WTC11 (cell line): ENCODE measurements at places on chromosomes 4 and X. TPM values are rescaled to one million over a fixed set of nuclear protein-coding genes. Genes with fewer than 3 reads are reported as not detected.

The GAB3 gene
- 0.66 to 1.0 TPM (median 0.72 TPM) in 3 replicates for total RNA-seq

GRCh38 chr4:137861682-137862081 lies 329.4 kb upstream of the PCDH18 start:
- no peaks in the 10 kb centered on the region for H3K36me3 ChIP-seq
- no peak overlapping the region for H3K27ac ChIP-seq
- H3K27me3 ChIP-seq: no peaks in the 10 kb centered on the region

The ITIH6 gene
- total RNA-seq: 0.02 to 0.05 TPM (median 0.04 TPM) in 3 replicates

The HSFX2 gene
- total RNA-seq: 0.37 TPM in 1 of 3 replicates, not detected in the others

The FAM241A gene
- total RNA-seq: 0.22 to 0.23 TPM (median 0.23 TPM) in 3 replicates

The SSX1 gene
- total RNA-seq: 0.34 TPM in 1 of 3 replicates, not detected in the others

The PAGE2 gene
- not detected in 3 replicates for total RNA-seq

GRCh38 chr4:48360285-48361011 lies 19.1 kb downstream of the SLAIN2 start:
- DNase-seq: no peak
- H3K4me3 ChIP-seq: no peak overlapping the region

DNA sequence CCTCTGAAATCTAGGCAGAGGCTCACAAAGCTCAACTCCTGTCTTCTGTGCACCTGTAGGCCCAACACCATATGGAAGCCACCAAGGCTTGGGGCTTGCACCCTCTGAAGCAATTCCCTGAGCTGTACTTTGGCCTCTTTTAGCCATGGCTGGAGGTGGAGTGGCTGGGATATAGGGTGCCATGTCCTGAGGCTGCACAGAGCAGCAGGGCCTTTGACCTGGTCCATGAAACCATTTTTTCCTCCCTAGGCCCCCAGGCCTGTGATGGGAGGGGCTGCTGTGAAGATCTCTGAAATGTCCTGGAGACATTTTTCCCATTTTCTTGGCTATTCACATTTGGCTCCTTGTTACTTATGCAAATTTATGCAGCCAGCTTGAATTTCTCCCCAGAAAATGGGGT lies 20.9 kb upstream of the COL25A1 start:
- H3K27me3 ChIP-seq: no peaks in the 10 kb centered on the region
- H3K4me3 ChIP-seq: no peak overlapping the region
- no peaks in the 10 kb centered on the region for H3K4me1 ChIP-seq
- no peak overlapping the region for H3K27ac ChIP-seq

- no peaks in the 10 kb centered on the region for H3K36me3 ChIP-seq
- DNase-seq: peak; percentile 83
- H3K4me1 ChIP-seq: peaks cover 57% of the 10 kb centered on the region
- no peak overlapping the region for H3K27ac ChIP-seq
Measured at GRCh38 chr4:61517144-61517543, 317.0 kb downstream of the ADGRL3 start.

DNA sequence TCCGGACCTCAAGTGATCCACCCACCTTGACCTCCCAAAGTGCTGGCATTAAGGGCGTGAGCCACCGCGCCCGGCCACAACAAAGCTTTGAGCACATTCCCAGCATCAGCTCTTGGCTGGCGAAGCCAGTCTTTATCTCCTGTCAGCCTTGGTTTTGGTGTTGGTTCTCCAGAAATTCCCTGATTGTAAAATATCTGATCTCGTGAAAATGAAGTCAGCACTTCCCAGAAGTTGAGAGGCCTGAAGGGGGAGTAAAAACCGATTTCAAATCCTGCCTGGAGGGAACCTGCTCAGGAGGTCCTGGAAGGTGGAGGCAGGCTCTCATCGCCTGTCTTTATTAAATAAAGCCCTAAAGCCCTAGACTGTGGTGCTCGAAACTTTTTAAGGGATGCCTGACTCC lies 33.6 kb downstream of the PTTG2 start:
- peaks cover 5% of the 10 kb centered on the region; the same call in 1 of the 2 replicates for H3K36me3 ChIP-seq
- H3K27me3 ChIP-seq: no peaks in the 10 kb centered on the region
- H3K4me1 ChIP-seq: peaks cover 68% of the 10 kb centered on the region
- H3K27ac ChIP-seq: peak overlapping the region; percentile 90; the same call in 1 of the 2 replicates
- DNase-seq: no peak
- H3K4me3 ChIP-seq: no peak overlapping the region

DNA sequence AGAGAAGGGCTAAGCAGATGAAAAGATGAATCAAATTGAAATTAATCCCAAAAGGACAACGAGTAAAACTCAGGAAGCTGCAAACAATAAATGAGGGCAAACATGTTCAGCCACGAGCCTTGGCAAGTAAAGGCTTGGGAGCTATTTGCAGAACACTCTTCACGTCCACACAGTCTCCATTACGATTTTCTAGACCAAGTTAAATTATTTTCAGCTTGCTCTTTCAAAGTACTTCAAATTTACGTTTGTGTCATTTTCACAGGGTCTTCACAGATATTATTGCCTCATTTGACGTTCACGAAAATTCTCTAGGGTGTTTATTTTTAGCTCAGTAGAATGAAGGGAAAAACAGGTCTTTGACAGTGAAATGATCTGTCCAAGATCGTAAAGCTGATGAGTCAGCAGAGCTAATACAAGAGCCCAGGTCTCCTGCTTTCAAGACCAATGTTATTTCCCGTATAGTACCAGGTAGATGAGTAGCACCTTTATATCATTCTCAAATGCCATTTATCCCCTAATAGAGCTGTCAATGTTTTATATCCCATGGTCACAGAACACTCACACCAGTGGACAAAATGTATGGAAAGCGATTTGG lies 20.9 kb downstream of the KLB start:
- H3K27me3 ChIP-seq: no peaks in the 10 kb centered on the region
- H3K4me1 ChIP-seq: peaks cover 4% of the 10 kb centered on the region; the same call in 1 of the 2 replicates
- DNase-seq: no peak
- no peaks in the 10 kb centered on the region for H3K36me3 ChIP-seq

The FAM47A gene
- total RNA-seq: not detected in 3 replicates

DNA sequence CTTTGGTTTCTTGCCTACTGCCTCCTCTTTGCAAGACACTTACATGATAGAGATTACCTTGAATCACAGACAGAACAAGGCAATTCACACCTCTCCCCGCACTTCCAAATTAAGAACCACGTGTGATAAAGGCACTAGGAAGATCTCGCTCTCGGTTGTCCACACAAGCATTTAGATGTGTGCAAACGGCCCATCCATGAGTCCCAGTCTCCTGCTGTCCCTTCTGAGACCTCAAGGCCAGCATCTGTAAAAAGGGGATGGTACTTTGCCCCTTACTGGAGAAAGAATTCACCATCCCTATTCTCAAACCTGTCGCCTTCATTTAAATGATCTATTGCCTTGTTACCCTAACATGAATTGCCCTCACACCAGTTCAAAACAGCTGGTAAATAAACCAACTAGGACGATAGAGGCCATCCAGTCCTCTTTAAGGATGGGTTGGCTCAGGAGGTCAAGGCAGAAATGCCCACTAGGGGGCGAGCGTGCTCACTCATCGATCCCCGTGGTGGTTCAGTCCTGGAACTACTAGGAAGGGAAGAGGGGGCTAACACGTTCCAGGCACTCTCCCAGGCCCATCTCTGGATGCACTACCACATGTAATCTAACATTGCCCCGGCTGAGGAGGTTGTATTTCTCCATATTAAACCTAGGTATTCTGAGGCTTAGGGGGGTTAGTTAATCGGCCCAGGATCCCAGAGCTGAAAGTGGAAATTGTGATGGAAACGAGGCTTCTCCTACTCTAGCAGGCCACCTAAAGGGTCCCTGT lies 95.8 kb downstream of the DHX15 start:
- peak; percentile 94 for DNase-seq
- no peaks in the 10 kb centered on the region for H3K27me3 ChIP-seq
- no peak overlapping the region for H3K4me3 ChIP-seq
- peaks cover 9% of the 10 kb centered on the region for H3K36me3 ChIP-seq
- peaks cover 18% of the 10 kb centered on the region for H3K4me1 ChIP-seq

DNA sequence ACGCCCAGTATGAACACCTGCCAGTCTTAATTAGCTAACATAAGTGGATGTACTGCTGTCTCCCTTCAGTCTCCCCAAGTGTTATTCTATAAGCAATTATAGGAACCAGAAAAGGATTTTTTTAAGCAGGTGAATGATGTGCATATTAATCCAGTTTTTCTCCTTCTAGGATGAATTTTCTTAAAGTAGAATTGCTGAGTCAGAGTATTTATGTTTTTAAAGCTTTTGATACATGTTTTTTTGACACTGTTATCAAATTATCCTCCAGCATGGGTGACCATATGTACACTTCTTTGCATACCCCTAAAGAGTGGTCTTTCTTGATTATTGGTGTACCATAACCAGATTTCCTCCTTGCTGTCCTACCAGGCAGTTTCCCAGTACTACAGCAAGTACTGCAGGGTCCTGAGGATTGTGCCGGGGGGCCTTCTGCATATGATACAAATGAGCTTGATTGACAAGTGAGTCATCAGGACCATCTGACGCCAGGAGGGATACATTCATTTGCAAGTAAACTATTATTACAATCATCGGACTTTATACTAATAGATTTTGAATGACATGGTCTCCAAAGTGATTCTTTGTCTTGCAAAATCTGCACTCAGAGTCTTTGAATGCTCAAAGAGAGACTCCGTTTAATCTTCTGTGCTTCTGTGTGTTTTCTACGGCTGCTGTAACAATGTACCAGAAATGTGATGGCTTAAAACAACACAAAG lies 10.7 kb upstream of the PCYT1B start:
- H3K4me3 ChIP-seq: no peak overlapping the region
- H3K36me3 ChIP-seq: no peaks in the 10 kb centered on the region
- H3K4me1 ChIP-seq: peaks cover 14% of the 10 kb centered on the region

GRCh38 chrX:126967225-126967624 lies 147.7 kb downstream of the PRR32 start:
- H3K27ac ChIP-seq: no peak overlapping the region
- no peak for DNase-seq
- no peaks in the 10 kb centered on the region for H3K27me3 ChIP-seq
- H3K36me3 ChIP-seq: peaks cover 12% of the 10 kb centered on the region

The CYLC1 gene
- not detected in 3 replicates for total RNA-seq

DNA sequence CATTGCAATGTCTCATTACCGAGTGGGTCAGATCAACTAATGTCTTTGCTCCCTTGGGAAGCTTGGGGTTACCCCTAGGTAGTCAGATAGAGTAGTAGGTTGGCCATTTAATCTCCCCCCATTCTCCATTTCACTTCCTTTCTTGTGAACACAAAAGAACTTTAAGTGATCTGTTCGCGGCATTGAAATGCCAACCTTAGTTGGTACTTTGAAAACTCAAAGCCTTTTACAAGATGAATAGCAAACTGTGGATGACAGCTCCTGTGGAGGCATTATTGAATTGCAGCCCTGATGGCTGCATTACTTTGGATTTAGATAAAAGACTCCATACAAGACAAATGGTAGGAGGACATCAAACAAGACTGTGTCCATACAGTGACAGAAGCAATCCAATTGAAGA lies 469.1 kb downstream of the GBA3 start:
- no peaks in the 10 kb centered on the region for H3K36me3 ChIP-seq
- no peak for DNase-seq
- peaks cover 36% of the 10 kb centered on the region for H3K4me1 ChIP-seq
- no peak overlapping the region for H3K4me3 ChIP-seq

DNA sequence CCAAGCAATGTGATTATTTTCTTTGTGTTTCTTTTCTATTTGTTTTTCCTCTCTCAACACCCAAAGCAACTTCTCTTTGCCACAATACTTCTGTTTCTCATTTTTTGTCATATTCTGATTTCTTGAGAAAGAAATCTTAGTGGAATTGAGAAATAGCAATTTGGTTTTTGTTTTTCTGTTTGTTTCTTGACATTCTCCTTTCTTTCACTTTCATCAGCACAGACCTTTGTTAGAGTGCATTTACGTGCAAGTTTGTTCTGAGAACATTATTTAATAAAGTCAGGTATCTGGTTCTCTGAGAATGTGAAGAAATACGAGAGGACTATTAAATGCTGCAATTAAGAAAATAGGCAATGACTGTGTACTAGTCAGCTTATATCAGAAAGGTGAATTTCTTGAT lies 608.1 kb upstream of the AADAT start:
- no peaks in the 10 kb centered on the region for H3K4me1 ChIP-seq
- no peak overlapping the region for H3K4me3 ChIP-seq
- H3K27ac ChIP-seq: peak overlapping the region; percentile 4; the same call in 1 of the 2 replicates
- H3K27me3 ChIP-seq: no peaks in the 10 kb centered on the region
- DNase-seq: no peak

- H3K27ac ChIP-seq: no peak overlapping the region
- no peaks in the 10 kb centered on the region; the same call in 1 of the 2 replicates for H3K27me3 ChIP-seq
- no peak overlapping the region for H3K4me3 ChIP-seq
- H3K36me3 ChIP-seq: peaks cover 2% of the 10 kb centered on the region; the same call in 1 of the 2 replicates
- no peaks in the 10 kb centered on the region for H3K4me1 ChIP-seq
Measured at GRCh38 chrX:72467135-72467534, 105.5 kb downstream of the HDAC8 start.

GRCh38 chr4:14221176-14221575 lies 593.7 kb upstream of the BOD1L1 start:
- H3K4me1 ChIP-seq: peaks cover 10% of the 10 kb centered on the region
- peaks cover 55% of the 10 kb centered on the region for H3K27me3 ChIP-seq
- no peak overlapping the region for H3K4me3 ChIP-seq
- H3K27ac ChIP-seq: no peak overlapping the region
- H3K36me3 ChIP-seq: peaks cover 3% of the 10 kb centered on the region; the same call in 1 of the 2 replicates

DNA sequence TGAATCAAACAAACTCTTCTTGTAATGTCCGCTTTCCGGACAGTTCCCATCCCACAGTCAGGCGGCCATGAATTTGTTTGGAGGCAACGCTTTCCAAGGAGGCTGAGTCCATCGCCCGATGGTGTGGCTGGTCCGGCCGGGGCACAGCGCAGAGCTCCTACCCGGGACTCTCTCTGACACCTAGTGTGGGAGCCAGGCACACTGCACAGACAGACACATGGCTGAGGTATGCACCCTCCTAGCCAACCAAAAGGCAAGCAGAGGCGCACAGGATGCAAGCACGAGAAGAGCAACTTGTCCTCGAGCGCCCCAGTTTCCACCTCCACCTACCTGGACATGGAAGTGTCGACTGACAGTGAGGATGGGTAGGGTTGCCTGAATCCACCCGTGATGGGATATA lies 87.5 kb downstream of the LEF1 start:
- H3K4me3 ChIP-seq: no peak overlapping the region
- no peaks in the 10 kb centered on the region for H3K4me1 ChIP-seq
- H3K27me3 ChIP-seq: no peaks in the 10 kb centered on the region
- no peak for DNase-seq
- no peak overlapping the region for H3K27ac ChIP-seq
- no peaks in the 10 kb centered on the region; the same call in 1 of the 2 replicates for H3K36me3 ChIP-seq

The CT47B1 gene
- total RNA-seq: not detected in 3 replicates

DNA sequence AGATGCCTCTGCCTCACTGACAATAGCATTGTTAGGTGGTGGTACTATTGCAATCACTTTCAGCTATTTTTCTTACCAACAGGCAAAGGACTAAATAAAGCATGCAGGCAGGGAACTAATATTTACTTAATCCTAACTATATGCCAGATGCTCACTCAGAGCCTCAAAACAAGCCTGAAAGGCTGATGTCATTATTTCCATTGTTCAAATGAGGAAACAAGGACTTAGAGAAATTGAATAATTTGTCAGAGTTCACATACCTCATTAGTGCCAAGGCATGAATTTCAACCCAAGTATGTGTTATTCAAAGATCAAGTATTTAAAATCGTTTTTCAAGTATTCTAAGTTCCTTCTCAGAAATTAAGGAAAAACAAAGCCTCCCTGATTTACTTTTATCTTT lies 374.9 kb upstream of the TECRL start:
- DNase-seq: no peak
- peak overlapping the region; percentile 81 for H3K27ac ChIP-seq
- H3K27me3 ChIP-seq: no peaks in the 10 kb centered on the region
- peaks cover 37% of the 10 kb centered on the region for H3K4me1 ChIP-seq
- H3K4me3 ChIP-seq: no peak overlapping the region
- peaks cover 5% of the 10 kb centered on the region; the same call in 1 of the 2 replicates for H3K36me3 ChIP-seq
